ELF-1 (cell line): ENCODE measurements at places on chromosomes 1 and 21.

GRCh38 chr1:209882942-209883340 is 55.1 kb upstream of the SYT14 start:
- no peak for DNase-seq

- no peak for DNase-seq
These were observed 223.3 kb downstream of the PTPRU start for GRCh38 chr1:29459620-29459945.

DNA sequence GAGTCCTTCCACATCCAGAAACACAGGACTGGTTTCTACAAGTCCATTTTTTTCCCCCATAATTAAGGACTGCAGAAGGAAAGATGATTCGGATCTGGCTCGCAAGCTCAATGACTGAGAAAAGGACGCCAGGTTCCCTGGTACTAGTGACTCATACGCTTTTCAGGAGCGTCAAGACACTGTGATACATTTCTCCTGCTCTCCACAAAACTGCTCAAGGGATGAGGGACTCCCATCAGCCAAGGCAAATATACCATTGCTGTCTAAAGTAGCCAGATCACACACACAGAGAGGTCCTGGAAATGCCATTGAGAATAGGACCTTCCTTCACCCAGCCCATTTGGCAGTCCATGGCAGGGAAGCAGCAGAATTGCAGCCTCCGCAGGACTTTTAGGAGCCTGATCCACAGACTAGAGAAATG is 253.6 kb upstream of the IRF2BP2 start:
- no peak for DNase-seq

DNA sequence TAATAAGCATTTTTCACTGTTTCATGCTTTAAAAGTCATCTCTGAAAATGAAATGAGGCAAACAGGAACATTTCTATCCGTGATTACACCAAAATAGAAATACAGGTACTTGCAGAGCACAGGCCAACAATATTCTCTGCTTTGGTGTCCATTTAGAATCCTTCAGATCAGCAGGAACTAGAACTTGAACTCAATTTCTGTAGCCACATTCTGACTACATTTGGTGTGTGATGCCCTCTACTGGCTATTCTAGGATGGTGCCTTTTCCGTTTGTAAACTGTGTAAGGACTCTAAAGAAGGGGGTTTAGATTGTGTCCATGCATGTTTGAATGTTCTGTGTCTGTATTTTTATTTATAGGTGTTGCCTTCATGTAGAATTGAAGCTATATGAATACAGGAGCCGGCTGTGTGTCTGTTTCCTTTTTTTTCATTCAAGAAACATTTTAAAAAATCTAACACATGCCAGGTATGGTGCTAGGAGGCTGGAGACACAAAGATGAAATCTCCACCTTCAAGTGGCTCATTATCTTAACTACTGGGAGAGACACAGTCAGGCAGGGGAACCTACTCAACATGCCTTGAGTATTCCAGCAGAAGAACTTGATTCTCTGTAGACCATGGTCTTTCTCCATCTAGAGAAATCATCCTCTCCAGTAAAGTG is 7.6 kb upstream of the ZNF326 start:
- DNase-seq: no peak

DNA sequence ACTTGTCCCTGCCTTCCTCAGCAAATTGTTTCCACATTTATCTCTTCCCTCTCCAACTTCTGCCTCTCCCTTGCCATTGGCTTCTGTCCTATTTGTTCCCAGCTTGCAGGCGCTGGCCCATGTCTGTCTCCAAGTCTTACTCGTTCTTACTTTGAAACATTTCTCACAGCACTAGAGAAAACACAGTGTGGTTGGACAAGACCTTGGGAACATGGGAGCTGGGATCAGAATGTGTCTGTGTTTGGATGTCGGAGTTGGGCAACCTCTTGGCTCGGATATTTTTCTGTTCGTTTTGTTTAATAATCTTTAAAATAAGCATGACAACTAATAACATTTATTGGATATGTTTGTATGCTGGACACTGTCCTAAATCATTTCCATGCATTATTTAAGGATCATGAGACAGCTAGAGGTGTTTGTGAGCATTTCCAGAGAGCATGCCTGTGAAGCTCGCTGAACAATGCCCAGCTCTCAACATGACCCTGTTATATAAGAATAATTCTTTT is 5.9 kb upstream of the BRWD1 start:
- no peak for DNase-seq

DNA sequence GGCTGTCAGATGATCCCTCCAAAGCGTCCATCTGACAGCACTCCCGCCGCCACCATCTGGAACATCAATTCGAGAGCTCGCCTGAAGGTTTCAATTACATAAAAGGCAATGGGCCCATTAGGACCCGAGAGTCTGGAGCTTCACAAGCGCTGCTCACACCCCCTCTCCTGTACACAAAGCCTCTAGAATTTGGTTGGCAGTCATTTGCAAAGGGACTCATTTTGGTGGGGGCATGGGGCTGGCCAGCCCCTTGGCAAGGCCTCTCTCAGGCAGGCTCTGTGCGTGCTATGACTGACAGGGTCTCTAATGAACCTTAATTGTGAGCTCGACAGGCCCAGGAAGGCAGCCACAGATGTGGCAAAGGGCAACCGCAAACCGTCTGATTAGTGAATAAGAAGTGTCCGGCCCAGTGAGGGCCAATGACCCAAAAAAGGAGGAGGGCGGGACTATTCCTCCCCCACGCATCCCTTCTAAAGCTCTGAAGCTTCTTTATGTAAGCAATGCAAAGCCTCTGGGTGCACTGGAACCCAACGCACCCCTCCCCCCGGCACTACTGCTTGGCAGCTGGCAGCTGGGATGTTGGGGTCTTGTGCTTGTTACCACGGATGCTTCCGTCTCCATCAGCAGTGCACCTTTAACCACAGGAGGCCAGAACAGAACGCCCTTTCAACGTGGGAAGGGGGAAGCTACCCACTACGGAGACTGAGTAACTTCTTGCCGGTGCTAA is 79.4 kb downstream of the CAPZB start:
- DNase-seq: peak; percentile 29

GRCh38 chr1:24908591-24909259 is 21.4 kb downstream of the RUNX3 start:
- DNase-seq: no peak

DNA sequence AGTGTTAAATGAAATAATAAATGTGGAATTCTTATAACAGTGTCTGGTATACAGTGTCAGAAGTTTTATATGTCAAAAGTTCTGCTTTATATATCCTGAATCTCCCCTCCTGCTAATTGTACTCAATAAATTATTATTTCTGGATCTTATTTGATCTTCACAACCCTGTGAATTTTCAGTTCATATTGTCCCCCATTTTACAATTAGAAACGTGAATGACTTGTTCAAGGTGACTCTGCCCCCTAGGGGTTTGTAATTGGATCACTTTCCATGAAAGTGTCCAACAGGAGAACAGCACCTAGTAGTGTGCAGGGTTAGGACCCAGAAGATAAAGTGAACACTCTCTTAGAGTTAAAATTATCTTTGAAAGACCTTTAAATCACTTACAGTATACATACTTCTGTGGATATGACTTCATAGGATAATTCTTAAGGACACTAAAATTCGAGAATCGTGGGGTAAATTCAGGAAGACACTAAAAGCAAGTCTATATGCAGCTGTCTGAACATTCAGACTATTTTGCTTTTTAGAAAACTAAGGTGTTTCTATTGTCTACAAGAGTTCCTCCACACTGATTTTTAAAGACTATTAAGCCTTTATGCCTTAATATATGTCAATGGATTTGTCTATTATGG is 4.5 kb upstream of the DDR2 start:
- no peak for DNase-seq

DNA sequence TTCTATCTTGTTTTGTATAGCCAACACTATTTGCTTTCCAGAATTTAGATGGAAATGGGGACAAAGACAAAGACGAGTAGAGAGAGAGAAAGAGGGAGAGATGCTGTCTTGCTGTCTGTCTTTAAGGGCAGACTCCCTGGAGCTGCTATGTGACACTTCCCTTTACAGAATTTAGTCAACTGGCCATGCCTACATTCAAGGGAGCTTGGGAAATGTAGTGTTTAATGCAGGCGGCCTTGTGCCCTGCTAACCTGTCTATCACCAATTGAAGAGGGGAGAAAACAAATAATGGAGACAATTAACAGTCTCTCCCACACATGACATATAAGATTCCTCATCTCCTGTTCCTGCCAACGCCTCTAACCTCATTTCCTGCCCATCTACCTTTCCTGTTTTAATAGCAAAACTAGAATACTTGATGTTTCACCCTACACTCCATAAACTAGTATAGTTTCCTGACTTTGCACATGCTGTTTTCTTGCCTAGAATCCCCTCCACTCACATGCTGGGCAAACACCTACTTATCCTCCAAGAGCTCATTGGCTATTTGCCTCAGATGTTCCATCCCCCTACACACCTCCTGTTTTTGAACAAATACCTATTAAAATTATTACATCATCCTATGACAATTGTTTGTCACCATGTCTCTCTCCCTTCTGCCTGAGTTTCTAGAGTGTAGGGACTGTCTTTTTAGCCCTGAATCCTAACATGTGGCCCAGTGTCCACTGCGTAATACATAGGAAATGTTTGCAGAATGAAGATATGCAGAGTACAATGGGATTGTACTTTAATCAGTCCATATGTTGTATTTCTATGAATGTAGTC is 117.2 kb downstream of the SLC25A24 start:
- DNase-seq: no peak

DNA sequence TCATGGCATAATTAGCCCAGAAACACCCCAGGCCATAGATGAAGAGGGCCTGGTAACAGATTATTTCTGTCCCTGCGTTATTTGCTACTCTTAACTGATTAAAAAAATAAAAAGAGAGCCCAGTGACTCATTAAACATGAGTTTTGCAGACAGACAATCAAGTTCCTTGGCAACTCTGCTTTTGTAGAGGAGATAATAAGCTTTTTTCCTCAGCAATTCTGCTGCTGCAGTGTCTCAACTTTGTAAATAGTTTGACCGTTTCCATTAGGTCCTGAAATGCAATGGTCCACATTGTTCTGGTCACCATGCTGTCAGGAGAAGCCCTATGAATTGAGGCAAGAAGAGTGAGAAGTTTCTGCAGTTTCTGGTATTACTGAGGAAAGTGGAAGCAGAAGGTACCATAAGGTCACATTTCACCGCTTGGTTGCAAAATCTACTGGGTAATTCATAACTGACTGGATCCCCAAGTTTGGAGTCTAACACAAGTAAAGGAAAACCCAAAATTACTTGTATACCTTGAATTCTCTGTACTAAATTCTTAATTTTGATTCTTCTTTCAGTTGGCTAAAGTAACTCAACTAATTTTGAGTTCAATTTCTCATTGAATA is 139.5 kb downstream of the ZZZ3 start:
- DNase-seq: no peak

DNA sequence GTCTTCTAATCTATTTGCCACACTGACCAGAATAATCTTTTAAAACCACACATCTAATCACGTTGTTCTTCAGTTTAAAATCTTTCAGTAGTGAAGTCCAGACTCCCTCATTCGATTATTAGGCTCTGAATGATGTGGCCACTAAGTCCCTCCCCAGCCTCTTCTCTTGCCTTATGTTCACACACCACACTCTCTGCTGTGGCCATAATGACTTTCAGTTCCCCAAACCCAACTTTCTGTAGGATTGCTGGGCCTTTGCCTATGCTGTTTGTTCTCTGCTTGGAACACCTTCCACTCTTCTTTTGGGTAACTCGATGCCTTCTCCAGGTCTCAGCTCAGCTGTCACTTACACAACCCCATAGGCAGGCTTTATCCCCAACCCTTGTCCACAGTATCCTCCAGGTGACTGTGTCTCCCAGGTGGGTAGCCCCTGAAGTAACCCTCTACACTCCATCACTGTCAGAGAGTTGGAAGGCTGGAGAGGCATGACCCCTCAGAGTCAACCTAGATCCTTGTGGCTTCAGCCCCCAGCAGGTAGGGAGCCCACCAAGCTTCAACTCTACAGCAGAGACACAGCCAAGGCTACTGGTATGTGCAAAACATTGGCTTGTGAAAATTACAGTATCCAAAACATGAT is 8.4 kb upstream of the SLC37A1 start:
- no peak for DNase-seq
